ENCODE measurements at places on chromosomes 6 and 20. TPM values are rescaled to one million over a fixed set of nuclear protein-coding genes. Genes with fewer than 3 reads are reported as not detected.

Gene INSM1
- total RNA-seq: not detected

Gene OR2J1
- total RNA-seq: not detected

Gene TMEM74B
- total RNA-seq: not detected

Gene SLC26A8
- total RNA-seq: not detected

Gene TJAP1
- total RNA-seq: 46.0 TPM

Gene TTBK1
- not detected for total RNA-seq

Gene SLC32A1
- total RNA-seq: not detected

Gene DNAH8
- not detected for total RNA-seq

Gene MYBL2
- total RNA-seq: 256 TPM

Gene MDFI
- total RNA-seq: 346 TPM

Gene LAMA4
- 2.0 TPM for total RNA-seq

Gene EPPIN
- total RNA-seq: not detected

Gene FGD2
- total RNA-seq: not detected

Gene PNRC1
- total RNA-seq: 36.1 TPM

Gene PPP1R14C
- total RNA-seq: 4.6 TPM

Gene BMP7
- 7.5 TPM for total RNA-seq

Gene SRMS
- total RNA-seq: not detected

Gene TSBP1
- total RNA-seq: not detected

Gene SLC24A3
- 47.8 TPM for total RNA-seq

Gene TMX4
- total RNA-seq: 31.7 TPM

Gene CPNE5
- 0.13 TPM for total RNA-seq

Gene PLN
- total RNA-seq: not detected

Gene TTLL9
- total RNA-seq: not detected

Gene CCDC28A
- 9.8 TPM for total RNA-seq

Gene GNL1
- total RNA-seq: 93.2 TPM

Gene TRAPPC3L
- total RNA-seq: not detected

Gene RAMACL
- total RNA-seq: 0.77 TPM

Gene TRERF1
- total RNA-seq: 10.8 TPM

Gene CRISP3
- not detected for total RNA-seq

Data from A673 (cell line).